HFFc6 (cell line): ENCODE measurements at places on chromosomes 6 and 20.

DNA sequence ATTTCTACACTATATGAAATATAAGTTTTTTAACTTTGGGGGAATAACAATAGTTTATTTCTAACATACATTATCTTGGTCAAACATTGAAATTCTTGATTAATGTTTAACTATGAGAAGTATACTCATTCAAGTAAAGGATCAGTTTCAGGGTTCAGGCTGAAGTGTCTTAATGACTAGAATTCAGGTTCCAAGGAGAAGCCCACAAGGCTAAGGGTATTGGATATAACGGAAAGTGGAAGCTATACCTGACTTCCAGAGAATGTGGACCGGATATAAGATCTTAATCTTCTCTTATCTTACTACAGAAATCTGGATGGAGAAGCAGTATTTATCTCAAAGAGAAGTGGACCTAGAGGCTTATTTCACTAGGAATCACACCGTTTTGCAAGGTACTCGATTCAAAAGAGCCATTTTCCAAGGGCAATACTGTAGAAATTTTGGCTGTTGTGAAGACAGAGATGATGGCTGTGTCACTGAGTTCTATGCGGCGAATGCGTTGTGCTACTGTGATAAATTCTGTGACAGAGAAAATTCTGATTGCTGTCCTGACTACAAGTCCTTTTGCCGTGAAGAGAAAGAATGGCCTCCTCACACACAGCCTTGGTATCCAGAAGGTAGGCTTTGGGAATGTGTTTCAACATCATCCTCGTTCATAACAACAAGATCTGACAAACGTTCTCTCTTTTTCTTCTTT is at the start of gene TINAG:
TSS of gene TINAG (plus strand) at position 153 of the 697 bp plus-strand sequence. CDS start at position 263, 110 bp downstream.
- no peak for DNase-seq

- DNase-seq: no peak
Observed at GRCh38 chr6:109660526-109661320, 30.3 kb downstream of the AK9 start.

- peak; percentile 97 for DNase-seq
Observed at GRCh38 chr6:157107915-157108651, 215.2 kb downstream of the TMEM242 start.

GRCh38 chr6:119661628-119662027 is 312.1 kb upstream of the MAN1A1 start:
- DNase-seq: no peak

DNA sequence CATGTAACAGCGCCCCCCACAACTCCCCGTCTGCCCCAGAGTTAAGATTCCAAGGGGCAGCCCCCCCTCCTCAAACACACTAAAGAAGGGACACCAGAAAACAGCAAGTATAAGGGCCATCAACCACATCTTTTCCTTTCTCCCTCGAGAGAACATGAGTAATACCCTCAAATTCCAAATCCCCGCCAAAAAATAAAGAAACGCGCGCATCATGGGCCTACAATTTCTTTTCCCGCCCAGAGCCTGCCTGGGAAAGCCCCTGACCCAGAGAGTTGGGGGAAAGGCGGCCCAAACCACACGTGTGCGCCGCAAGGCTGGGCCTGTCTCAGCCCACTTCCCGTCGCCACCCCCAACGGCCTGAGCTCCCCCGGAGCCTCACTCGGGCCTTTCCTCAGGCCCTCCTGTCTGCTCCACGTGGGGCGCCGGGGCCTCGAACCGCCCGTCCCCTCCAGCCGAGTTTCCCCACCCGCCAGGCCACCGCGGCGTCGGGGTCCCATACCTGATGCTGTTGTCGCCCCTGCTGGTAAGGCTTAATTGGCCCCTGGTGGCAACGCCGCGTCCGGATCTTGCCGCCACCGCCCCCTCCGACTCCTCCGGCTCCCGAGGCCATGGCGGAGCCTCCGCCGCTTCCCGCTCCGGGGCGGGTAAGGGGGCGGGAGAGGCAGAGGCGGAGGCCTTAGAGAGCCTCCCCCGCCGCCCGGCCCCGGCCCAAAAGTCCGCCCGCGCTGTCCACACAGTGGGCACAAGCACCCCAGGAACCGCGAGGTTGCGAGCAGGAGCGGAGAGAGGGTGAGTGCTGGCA is 746 bp downstream of the NUP153 start:
- peak; percentile 32 for DNase-seq

DNA sequence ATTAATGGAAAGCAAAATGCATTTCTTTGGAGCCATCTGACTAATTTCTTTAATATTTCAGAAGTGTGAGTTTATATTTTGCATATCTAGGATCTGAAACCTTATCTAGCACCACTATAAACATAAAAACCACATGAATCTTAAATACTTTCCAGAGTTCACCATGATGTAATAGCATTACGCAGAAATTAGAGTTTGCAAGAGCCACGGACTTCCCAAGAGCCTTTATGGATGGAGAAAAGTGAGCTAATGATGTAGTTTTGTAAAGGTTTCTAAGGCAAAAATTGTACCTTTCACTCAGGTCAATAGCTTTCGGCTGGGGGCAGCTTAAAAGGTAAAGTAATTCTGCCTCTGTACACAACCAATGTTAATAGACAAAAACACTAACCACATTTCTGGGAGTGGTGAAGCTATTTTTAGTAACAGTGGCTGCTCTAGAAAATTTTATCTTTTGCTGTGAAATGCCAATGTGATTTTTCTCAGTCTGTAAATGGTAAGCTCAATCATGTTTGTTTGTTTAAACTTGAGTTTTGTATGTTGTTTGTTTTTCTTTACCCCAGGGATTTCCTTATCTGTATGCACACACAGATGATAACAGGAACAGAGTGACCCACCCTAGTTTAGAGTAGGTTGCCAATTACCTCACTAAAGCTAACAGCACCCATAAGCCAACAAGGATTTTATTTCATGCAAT is 80.5 kb downstream of the FILIP1 start:
- peak; percentile 59 for DNase-seq
